ENCODE measurements at places on chromosomes 7 and 10.

DNA sequence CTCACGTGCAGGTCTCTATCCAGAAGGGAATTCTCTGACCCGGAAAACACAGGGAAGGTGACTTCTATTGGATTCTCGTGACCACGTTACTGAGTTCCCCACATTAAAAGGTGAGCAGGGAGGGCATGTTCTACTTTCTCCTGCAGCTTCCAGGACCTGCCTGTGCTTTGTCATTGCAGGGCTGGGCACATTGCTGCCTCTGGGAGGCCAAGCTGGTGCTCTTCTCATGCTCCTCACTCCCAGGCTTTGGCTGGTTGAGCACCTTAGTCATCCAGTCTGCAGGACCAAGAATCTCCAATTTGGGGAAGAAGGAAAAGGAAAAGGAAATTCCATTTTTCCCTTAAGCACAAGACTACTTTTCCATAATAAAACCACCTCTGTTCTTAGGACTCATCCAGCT, 86.5 kb upstream of the TMEM72 start:
- DNase-seq, result no peak

DNA sequence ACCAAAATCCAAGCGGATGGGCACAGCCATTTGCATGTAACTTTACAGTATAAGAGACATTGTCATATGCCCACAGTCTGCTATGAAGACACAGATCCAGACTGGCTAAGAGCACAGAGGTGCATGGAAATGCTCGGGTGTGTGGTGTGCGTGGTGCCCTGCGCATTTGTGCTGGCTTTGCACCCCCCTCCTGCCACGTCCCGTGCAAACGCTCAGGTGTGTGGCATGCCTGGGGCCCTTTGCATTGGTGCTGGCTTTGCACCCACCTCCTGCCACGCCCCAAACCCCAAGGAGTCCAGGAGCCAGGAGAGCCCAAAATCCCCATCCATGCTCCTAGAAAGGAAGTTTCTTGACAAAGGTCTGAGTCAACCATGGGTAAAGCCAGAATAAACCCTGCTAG, 306.2 kb downstream of the PTPRN2 start:
- DNase-seq, result no peak

GRCh38 chr10:103197174-103197573, 4.1 kb upstream of the NT5C2 start:
- DNase-seq, result peak; percentile 62

DNA sequence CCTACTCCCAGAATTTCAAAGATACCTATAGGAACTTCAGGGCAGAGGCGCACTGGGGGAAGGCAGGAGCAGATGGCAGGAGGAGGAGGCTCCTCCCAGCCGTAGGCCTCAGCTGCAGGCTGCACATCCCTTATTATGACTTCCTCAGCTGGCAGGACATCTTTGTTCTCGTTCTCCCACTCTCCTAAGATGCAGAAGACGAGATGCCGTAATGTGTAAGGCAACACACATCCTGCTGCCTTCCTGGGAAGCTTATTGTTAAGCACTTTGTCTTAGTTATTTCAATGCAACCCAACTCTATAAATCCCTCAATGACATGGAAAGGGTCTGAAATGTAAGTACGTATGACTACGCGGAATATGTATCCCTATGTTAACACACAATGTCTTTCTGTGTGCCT, 599.8 kb upstream of the MGMT start:
- DNase-seq, result no peak

GRCh38 chr7:93860261-93860660, 30.3 kb downstream of the TFPI2 start:
- DNase-seq, result no peak

GRCh38 chr10:77120012-77120411, 517.6 kb downstream of the KCNMA1 start:
- no peak for DNase-seq

- peak; percentile 89 for DNase-seq
Measured at GRCh38 chr10:91635401-91636400, 2.8 kb upstream of the PPP1R3C start.

- DNase-seq, result peak; percentile 63
Measured at GRCh38 chr10:125868372-125868975, 12.6 kb downstream of the DHX32 start.

- DNase-seq, result no peak
Measured at GRCh38 chr10:85874208-85874607, 492.4 kb downstream of the GRID1 start.

DNA sequence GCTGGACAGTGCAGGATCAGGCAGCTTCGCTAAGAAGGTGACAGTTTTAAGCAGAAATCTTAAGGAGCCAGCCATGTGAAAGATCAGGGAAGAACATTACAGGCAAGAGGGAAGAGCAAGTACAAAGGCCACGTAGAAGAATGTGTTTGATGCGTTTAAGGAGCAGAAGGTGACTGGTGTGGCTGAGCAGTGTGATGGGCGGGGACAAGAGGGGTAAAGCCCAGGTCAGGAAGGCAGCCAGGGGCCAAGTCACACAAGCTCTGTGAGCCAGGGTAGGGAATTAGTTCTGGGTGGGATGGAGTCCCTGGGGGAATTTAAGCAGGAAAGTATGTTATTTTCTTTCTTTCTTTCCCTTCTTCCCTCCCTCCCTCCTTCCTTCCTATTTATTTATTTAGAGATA, 166.9 kb downstream of the SH3PXD2A start:
- DNase-seq, result peak; percentile 65

DNA sequence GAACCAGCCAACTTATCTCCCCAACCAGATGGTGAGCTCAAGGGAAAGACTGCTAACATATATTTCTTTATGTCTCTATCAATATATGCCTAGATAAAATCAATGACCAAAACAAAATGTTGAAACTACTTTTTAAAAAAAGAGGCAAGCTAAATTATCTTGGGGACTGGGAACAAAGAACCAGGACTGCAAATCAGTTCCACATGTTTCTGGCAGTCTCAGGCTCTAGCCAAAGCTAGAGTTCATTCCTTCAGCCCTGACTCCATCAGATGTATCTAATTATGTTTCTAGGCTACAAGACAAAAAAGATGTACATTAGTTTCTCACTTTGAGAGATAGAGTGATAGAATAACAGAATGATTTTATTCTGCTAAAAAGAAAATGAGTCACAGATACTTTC, 1290.3 kb upstream of the SORCS1 start:
- DNase-seq, result peak; percentile 30

DNA sequence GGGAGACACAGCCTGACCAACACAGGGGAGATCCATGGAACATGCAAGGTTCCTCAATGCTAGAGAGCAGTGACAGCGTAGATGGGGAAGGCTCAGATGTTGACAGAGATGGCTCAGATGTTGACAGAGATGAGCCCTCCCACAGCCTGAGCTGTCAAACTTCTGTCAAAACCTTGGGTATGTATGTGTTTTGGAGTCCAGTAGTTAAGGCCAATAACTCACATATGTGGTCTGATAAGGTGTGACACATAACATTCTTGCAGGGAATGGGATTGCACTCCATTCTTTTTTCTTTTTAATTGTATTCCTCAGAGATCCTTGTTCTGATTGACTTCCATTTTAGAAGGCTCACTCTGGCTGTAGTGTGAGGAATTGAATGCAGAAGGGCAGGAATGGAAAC, 136.3 kb downstream of the C1GALT1 start:
- DNase-seq, result no peak

- no peak for DNase-seq
Measured at GRCh38 chr7:95295397-95295796, 28.9 kb downstream of the PON1 start.

DNA sequence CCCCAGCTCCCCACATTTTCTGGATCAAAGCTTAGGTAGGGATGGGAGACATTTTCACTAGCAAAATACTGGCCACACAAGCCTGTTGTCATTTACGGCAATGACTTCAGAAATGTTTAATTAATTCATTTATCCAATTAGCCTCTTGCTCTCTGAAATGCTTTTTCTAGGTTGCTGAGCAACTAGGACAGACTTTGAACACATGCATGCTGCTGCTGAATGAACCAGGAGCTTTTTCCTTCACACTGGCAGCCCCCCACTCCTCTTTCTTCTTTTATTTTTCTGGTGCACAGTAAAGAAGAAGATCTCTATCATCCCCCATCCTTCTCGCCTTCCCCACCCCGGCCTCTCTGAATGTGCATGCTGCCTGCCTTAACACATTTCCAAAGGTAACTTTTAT, 22.5 kb downstream of the SORCS3 start:
- no peak for DNase-seq

DNA sequence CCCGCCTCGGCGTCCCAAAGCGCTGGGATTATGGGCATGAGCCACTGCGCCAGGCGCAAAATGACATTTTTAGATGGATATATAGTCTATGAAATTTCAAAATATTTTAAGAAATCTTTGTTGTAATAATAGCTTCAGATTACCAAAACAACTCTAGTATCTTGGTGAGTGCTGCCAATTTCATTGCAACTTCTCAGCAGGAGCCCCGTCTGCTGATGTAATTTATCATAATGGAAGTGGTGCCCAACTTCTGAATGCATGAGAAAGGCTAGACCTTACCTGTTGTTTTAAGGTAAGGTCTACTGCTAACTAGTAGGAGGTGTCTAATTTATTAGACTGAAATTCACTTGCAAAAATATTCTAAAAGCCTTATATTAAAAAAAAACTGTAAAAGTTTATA, 20.0 kb downstream of the PDSS1 start:
- DNase-seq, result no peak

GRCh38 chr7:107332488-107333269, 137.2 kb upstream of the GPR22 start:
- no peak for DNase-seq

DNA sequence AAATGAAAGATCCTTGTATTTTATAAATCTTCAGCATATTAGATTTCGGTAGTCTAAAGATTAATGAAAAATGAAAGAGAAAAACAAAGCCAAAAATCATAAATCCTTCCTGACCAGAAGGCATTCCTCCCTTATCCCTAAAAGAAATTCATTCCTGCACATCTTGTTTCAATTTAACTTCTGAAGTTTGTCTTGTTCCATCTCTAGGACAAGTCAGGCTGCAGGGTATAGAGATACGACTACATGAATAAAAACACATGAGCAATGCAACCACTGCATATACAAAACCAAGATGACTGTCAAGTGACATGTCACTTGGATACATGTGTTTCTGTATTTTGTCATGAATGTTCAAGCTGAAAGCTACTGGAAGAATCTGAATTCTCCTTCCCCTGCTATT, 214.9 kb downstream of the JAZF1 start:
- peak; percentile 29 for DNase-seq

DNA sequence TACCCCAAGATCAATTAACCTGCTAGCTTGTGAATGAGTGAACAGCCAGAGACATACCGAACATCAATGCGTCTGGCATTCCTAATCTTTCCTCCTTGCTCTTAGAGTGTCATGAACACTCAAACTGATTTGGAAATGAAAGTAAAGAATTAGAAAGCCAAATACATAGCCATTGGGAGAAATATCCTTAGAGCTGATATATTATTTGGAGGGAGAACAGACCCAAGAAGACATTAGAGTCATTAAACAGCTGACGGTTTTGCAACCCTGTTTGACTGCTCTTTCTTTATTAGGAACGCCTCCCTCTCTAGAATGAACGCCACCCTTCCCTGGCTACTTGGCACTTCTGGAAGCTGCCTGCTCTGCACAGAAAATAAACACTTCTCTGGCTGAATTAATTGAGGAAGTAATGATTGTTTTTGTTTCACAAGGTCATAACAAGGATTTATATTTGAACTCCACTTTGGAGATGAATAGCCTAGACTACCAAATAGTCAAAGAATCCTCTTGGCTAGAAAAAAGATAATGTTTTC, 42.8 kb downstream of the CTTNBP2 start:
- DNase-seq, result peak; percentile 14

DNA sequence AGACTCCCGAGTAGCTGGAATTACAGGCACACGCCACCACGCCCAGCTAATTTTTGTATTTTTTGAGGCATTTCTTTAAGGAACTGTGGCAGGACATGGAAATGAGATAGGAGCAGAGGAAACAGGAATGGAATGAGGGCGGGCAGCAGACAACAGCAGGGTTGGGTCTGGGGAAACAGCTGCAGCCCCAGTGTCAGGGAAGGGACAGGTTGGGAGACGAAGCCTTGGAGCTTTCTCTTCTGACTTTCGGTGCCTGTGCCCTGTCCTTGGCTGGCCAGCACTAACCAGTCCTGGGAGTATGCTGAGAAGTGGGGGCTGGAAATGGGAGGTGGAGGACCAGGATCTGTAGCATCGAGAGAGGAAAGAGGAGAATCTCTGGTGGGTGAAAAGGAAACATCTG, 47.4 kb downstream of the ATOH7 start:
- no peak for DNase-seq

DNA sequence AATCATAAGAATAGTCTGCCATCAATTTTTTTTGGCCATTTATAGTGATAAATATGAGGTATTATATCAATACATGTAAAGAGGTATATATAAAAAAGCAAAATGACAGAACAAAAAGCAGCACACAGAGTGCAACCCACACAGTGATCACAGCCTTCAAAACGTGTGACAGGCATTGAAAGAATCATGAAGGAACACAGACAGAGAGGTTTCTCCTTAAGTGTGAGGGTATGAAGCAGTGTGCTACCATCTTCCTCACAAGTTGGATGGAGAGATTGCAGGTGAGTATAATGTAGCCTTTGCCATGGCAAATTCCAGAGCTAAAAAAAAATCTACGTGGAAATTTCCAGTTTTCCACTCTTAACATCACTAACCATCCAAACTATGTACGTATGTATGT, 19.6 kb upstream of the EPC1 start:
- DNase-seq, result no peak

DNA sequence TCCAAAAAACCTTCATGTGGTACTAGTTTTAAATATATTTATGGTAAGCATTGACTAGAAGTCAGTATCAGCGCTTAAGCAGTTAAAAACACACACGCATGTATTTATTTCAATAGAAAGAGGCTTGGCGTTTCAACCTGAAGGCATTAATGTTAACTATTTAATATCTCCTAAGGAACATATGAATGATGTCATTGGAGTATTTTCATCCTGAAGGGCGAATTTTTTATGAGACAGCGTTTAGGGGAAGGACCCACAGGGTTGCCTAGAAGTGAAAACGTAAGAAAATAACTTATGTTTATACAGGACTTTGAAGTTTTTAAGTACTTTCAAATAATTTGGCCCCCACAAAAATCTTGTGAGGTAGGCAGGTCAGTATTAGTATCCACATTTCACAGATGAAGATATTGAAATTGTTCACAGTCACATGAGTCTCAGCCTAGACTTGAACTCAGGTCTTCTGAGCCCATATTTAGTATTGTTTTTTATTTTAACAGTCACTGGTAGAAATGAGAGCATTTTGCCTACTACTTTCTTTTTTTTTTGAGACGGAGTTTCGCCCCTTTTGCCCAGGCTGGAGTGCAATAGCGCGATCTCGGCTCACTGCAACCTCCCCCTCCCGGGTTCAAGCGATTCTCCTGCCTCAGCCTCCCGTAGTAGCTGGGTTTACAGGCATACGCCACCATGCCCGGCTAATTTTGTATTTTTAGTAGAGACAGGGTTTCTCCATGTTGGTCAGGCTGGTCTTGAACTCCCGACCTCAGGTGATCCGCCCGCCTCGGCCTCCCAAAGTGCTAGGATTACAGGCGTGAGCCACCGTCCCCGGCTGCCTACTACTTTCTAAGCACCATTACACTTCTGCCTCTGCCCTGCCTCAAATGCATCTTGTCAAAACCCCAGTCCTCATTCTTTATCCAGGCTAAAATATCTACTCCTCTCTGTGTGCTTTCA, 1.8 kb downstream of the SLK start:
- no peak for DNase-seq

Measured in fibroblast of villous mesenchyme (primary cell).